ENCODE measurements at places on chromosomes 1 and 21.

GRCh38 chr1:160542303-160542945 is 19.4 kb upstream of the SLAMF6 start:
- DNase-seq: no peak

DNA sequence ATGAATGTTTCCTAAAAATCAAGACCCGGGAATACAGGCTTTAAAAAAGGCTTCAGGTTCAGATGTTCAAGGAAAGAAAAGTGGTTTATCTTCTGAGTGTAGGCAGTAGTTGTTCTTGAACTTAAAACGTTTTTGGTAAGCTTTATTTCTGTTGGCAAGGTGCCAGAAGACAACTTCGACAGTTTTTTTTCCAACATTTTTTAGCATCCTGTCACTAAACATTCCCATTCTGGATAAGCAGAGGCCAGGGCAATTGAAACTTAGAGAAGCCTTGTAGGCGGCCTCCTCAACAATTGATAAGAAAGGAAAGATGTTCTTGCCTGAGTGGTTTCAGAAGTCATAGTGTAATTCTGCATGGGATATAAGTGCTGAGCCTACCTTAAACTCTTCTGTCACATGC is 66.7 kb downstream of the PATJ start:
- no peak for DNase-seq

DNA sequence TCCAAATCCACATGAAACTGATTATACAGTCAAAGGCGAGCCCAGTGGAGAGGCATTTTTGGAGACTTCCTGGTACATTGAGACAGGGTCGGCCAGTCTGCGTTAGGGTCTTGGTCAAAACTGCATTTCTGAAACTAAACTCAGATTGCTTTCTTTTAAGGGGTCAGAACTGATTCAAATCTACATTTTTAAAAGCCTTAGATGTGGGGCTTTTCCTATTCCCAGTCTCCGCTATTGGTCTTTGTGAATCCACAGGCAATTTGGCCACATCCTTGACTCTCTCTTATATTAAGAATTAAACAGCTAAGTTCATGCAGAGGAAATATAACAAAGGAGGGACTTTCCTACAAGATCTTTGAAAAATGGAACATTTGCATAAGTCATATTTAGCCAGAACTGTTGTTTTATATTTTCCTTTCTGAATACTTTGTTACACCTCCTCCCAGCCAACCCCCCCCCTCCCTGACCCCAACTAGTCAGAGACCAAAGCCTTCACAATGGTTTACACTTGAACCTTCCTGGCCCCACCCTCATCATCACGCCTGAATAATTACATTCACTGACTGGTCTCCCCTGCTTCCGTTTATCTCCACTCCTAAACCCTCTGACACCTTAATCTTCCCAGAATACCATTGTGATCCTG is 30.9 kb downstream of the SELL start:
- no peak for DNase-seq

GRCh38 chr1:35603941-35604340 is 30.8 kb downstream of the TFAP2E start:
- no peak for DNase-seq

DNA sequence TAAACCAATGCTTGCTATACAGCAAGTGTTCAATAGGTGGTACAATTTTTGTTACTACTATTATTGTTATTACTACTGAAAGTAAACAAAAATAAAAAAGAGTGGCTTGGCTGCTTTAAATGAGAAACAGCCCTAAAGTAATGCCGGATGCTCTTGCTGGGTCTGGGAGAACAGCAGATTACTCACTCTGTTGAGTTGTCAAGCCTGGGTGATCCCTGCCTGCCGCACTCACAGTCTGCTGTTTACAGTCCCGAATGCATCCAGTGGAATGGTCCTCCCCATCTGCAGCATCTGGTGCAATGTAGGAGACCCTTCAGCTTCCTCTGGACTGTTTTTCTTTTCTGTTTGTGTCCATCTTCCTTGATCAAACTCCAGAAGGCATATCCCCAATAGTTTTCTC is 102.7 kb upstream of the IVNS1ABP start:
- DNase-seq: no peak

DNA sequence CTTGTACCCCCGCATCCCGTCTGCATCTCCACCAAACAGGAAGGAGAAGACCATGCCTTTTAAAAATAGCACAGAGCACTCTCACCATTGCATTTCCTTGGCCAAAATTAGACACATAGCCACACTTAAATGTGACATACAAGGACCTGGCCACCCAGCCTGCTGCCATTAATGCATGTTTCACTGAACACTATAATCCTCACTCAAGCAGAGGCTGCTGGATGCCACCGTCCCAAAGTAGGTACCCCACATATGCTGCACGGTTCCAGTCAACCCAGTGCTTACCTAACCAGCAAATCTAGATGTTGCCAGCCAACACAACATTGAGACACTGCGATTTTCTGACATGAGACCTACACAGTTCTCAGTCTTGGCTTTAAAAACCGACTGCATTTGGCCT is 107.7 kb downstream of the ADSS2 start:
- DNase-seq: no peak

GRCh38 chr1:165235155-165235776 is 121.2 kb downstream of the LMX1A start:
- DNase-seq: no peak

DNA sequence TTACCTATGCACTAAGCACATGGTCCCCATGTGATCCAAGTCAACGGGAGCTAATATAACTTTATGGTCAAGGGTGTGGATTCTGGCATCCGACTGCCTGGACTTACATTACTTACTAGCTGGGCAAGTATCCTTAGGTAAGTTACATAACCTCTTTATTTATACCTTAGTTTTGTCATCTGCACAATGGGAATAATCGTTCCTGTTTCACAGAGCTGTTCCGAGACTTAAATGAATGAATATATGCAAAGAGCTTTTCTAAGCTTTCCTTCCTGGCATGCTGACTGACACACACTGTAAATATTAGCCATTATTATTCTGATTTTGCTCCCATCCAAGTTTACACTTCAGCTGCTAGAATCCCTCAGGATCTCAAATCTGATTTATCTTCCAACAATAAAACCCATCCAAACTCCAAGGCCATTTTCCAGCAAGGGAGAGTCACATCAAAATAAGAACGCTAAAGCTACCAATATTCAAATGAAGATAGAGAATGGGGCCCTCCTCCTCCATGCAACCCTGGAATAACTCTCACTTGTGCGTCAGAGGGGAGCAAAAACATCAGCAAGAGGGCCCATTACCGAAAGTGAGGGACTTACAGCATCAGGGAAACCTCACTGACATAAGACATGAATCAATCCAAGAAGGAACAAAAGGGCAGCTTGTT is 115.6 kb upstream of the KAZN start:
- DNase-seq: no peak

All from inflammatory macrophage treated with lipopolysaccharide for 1 hour (primary cell).